ENCODE measurements at places on chromosomes 13 and 19. TPM values are rescaled to one million over a fixed set of nuclear protein-coding genes. Genes with fewer than 3 reads are reported as not detected.

GRCh38 chr19:38718747-38719543 lies 25.3 kb downstream of the CAPN12 start:
- H3K27me3 ChIP-seq, result no peaks in the 10 kb centered on the region
- DNase-seq, result peak; percentile 44
- H3K4me3 ChIP-seq, result no peak overlapping the region
- no peak overlapping the region for H3K27ac ChIP-seq

GRCh38 chr19:15368798-15369593 lies 10.6 kb downstream of the AKAP8 start:
- H3K27me3 ChIP-seq, result no peaks in the 10 kb centered on the region
- DNase-seq, result no peak
- no peak overlapping the region for H3K4me3 ChIP-seq

DNA sequence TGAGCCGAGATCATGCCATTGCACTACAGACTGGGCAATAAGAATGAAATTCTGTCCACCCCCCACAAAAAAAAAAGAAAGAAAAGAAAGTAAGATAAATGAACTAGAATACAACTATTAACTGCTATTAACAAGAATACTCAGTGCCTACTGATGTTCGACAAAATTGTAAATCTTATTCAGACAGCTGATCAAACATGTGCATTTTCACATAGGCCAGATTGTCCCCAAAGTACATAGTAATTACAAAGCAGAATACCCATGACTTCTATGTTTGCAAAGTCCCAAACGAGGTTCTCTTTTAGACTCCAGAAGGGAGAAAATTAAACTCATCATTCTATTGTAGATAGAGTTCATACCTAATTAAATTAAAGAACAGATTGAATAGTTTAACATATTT lies 113.4 kb downstream of the UFM1 start:
- H3K27ac ChIP-seq, result no peak overlapping the region
- no peaks in the 10 kb centered on the region for H3K36me3 ChIP-seq

- peaks cover 30% of the 10 kb centered on the region for H3K27me3 ChIP-seq
- H3K4me1 ChIP-seq, result peaks cover 3% of the 10 kb centered on the region
- H3K36me3 ChIP-seq, result no peaks in the 10 kb centered on the region
- no peak for DNase-seq
- H3K4me3 ChIP-seq, result no peak within 1 kb of the TSS
- no peak within 1 kb of the TSS for H3K27ac ChIP-seq
Measured at GRCh38 chr19:45160870-45161737, at the start of gene NKPD1. TSS of gene NKPD1 (minus strand) at chr19:45160982. CDS start at chr19:45160150, 832 bp downstream.

DNA sequence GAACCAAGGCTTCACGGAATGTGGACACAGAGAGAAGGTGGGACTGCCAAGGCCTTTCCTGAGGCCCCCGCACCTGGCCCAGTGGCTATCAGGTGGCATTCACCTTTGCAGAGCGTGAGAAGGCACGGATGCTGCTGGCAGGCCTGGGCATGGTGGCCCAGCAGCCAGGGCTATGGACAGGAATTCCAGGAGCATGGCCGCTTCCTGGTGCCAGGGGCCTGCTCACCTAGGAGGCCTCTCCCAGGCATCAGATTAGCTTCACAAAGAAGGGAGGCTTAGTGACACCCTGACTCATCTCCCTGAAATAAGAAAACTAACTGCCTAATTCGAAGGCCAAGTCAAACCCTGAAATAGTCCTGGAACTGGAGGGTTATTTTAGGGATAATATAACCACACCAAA lies 155.8 kb downstream of the TEX29 start:
- no peaks in the 10 kb centered on the region for H3K36me3 ChIP-seq
- no peak overlapping the region for H3K4me3 ChIP-seq
- no peak for DNase-seq
- no peaks in the 10 kb centered on the region for H3K4me1 ChIP-seq
- no peaks in the 10 kb centered on the region for H3K27me3 ChIP-seq

- H3K4me1 ChIP-seq, result peaks cover 9% of the 10 kb centered on the region
- no peaks in the 10 kb centered on the region for H3K27me3 ChIP-seq
- no peak overlapping the region for H3K4me3 ChIP-seq
- no peak overlapping the region for H3K27ac ChIP-seq
- no peaks in the 10 kb centered on the region for H3K36me3 ChIP-seq
Measured at GRCh38 chr13:51282322-51282721, 57.2 kb upstream of the SERPINE3 start.

GRCh38 chr19:16025108-16026101 lies 50.9 kb upstream of the TPM4 start:
- no peak overlapping the region for H3K4me3 ChIP-seq
- peak; percentile 36 for DNase-seq
- H3K36me3 ChIP-seq, result no peaks in the 10 kb centered on the region
- H3K27me3 ChIP-seq, result no peaks in the 10 kb centered on the region

- no peak for DNase-seq
- no peaks in the 10 kb centered on the region for H3K27me3 ChIP-seq
- H3K4me1 ChIP-seq, result no peaks in the 10 kb centered on the region
- H3K27ac ChIP-seq, result no peak overlapping the region
Measured at GRCh38 chr19:58429745-58430144, 10.2 kb downstream of the ZNF132 start.

DNA sequence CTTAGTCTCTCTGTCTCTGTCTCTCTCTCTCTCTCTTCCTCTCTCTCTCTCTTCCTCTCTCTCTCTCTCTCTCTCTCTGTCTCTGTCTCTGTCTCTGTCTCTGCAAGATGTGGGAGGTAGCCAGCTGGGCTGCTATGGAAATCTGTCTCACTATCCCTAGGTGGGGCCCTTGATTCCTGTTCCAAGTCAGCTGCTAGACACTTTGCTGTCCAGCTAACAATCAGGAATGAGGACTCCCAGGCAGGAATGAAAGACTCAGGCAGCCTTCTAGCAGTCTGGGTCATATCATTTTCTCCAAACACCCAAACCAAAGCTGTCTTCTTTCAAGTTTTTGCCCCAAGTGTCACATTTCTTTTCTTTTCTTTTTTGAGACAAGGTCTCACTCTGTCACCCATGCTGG lies 23.2 kb downstream of the CATSPERD start:
- no peak overlapping the region for H3K4me3 ChIP-seq
- no peaks in the 10 kb centered on the region for H3K4me1 ChIP-seq
- H3K27me3 ChIP-seq, result no peaks in the 10 kb centered on the region
- DNase-seq, result no peak

- H3K4me1 ChIP-seq, result peaks cover 33% of the 10 kb centered on the region
Measured at GRCh38 chr19:5114727-5115126, 145.8 kb downstream of the KDM4B start.

DNA sequence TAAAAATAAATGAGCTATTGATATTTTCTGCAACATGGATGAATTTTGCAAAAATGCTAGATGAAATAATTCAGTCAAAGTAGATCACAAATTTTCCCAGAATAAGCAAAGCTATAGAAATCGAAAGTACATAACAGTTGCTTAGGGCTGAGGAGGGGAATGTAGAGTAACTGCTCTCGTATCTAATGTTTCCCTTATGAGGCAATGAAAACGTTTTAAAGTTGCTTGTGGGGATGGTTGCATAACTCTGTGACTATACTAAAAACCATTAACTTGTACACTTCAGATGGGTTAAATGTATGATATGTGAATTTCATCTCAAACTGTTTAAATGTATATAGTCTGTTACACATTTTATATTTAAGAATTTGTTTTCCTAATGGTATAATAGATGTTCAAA lies 231.7 kb downstream of the GGACT start:
- H3K27ac ChIP-seq, result no peak overlapping the region
- H3K4me1 ChIP-seq, result no peaks in the 10 kb centered on the region
- no peak for DNase-seq
- no peaks in the 10 kb centered on the region for H3K36me3 ChIP-seq

DNA sequence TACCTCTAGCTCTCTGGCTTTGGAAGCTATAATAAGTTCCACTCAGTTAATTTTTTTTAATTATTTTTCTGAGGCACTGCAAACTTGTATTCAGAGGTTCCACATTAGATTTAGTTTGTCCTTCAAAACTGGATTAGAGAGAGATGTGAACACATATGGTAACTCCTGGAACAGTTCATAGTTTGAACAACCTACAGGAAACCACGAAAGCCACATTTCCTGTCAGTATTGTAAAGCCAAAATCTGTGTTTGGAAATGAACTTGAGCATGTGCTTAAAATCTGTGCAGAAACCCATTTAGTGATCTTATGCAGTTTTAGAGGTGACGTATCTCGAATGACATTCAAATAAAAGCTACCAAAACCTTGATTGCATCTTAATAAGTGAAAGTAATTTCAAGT lies 1952.0 kb downstream of the OLFM4 start:
- no peaks in the 10 kb centered on the region for H3K27me3 ChIP-seq
- H3K27ac ChIP-seq, result no peak overlapping the region
- no peaks in the 10 kb centered on the region for H3K4me1 ChIP-seq
- no peaks in the 10 kb centered on the region for H3K36me3 ChIP-seq
- no peak for DNase-seq
- no peak overlapping the region for H3K4me3 ChIP-seq

DNA sequence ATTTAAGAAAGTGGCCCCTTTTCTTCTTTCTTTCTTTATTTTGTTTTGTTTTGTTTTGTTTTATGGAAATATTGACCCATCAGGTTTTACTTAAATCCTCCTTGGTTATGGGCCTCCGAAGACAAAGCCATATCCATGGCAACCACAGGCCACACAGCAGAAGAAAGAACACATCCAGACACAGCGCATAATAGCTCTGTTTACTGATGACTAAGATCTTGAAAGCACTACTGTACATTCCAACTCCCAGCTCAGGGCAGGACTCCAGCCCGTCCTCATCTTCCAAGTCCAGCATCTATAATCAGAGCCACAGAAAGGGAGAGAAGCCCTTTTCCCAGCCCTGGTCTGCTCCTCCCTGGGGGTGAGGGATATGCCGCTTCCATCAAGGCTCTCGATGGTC lies 84.3 kb downstream of the NUFIP1 start:
- DNase-seq, result no peak
- H3K4me3 ChIP-seq, result no peak overlapping the region
- peaks cover 31% of the 10 kb centered on the region for H3K4me1 ChIP-seq
- no peak overlapping the region for H3K27ac ChIP-seq
- no peaks in the 10 kb centered on the region for H3K27me3 ChIP-seq

GRCh38 chr19:16418597-16418962 lies 53.2 kb downstream of the EPS15L1 start:
- H3K4me1 ChIP-seq, result no peaks in the 10 kb centered on the region
- H3K27me3 ChIP-seq, result no peaks in the 10 kb centered on the region
- DNase-seq, result peak; percentile 19
- no peak overlapping the region for H3K27ac ChIP-seq
- no peaks in the 10 kb centered on the region for H3K36me3 ChIP-seq
- no peak overlapping the region for H3K4me3 ChIP-seq

GRCh38 chr13:91595677-91596076 lies 197.3 kb downstream of the GPC5 start:
- H3K4me3 ChIP-seq, result no peak overlapping the region
- DNase-seq, result no peak
- H3K4me1 ChIP-seq, result no peaks in the 10 kb centered on the region

DNA sequence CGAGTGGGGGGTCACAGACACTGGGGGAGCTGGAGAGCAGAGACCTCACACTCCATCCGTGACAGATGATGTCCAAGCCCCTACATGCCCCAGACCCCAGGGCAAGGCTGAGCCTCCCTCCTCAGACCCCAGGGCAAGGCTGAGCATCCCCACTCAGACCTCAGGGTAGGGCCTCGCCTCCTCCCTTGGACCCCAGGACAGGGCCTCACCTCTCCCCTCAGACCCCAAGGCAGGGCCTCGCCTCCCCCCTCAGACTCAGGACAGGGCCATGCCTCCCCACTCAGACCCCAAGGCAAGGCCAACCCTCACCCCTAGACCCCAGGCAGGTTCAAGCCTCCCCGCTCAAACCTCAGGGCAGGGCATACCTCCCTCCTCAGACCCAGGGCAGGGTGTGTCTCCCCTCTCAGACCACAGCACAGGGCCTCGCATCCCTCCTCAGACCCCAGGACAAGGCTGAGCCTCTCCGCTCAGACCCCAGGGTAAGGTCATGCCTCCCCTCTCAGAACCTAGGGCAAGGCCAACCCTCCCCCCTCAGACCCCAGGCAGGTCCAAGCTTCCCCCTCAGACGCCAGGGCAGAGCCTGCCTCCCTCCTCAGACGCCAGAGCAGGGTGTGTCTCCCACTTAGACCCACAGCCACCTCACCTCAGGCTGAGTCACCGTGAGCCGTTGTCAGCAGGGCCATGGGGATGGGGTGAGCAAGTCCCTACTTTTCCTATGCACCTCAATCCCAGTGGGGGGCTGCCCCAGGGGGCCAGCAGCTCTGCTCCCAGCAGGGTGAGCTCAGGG lies 1.7 kb upstream of the S1PR4 start:
- no peak for DNase-seq
- H3K36me3 ChIP-seq, result no peaks in the 10 kb centered on the region
- H3K27me3 ChIP-seq, result no peaks in the 10 kb centered on the region

- no peak overlapping the region for H3K27ac ChIP-seq
- H3K4me3 ChIP-seq, result no peak overlapping the region
- H3K27me3 ChIP-seq, result no peaks in the 10 kb centered on the region
- no peaks in the 10 kb centered on the region for H3K36me3 ChIP-seq
Measured at GRCh38 chr13:67036699-67037457, 193.3 kb downstream of the PCDH9 start.

DNA sequence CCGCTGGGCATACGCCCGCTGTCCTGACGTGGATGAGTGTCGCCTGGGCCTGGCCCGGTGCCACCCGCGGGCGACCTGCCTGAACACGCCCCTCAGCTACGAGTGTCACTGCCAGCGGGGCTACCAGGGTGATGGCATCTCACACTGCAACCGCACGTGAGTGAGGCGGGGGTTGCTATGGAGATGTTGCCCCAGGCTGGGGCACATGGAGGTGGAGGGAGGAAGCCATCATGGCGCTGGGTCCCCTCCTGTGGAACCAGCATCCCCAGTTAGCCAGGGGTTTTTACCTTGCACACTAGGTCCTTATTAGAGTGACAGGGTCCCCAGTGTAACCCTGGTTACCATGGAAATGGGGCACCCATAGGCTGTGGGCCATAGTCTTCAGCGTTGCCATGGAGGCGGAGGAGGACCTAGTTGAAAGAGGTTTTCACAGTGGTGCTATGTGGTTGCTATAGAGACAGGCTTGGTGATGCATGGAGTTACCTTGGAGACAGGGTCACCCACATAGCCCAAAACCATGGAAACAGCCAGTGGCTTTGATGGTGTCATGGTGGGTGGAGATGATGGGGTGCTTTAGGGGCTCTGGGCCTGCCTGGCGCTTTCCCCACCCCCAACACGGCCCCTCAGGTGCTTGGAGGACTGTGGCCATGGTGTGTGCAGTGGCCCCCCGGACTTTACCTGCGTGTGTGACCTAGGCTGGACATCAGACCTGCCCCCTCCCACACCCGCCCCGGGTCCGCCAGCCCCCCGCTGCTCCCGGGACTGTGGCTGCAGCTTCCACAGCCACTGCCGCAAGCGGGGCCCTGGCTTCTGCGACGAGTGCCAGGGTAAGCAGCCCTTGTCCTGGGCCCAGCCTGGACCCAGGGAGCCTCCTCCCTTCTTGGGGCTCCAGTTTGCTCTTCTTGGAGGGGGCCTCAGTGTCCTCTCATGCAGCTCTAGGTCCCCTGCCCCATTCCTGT lies 27.1 kb downstream of the MEGF8 start:
- H3K4me3 ChIP-seq, result no peak overlapping the region
- peak; percentile 14 for DNase-seq
- H3K4me1 ChIP-seq, result no peaks in the 10 kb centered on the region
- no peak overlapping the region for H3K27ac ChIP-seq
- no peaks in the 10 kb centered on the region for H3K36me3 ChIP-seq

- H3K36me3 ChIP-seq, result no peaks in the 10 kb centered on the region
- no peaks in the 10 kb centered on the region for H3K4me1 ChIP-seq
- no peaks in the 10 kb centered on the region for H3K27me3 ChIP-seq
- DNase-seq, result no peak
- H3K4me3 ChIP-seq, result no peak overlapping the region
- no peak overlapping the region for H3K27ac ChIP-seq
Measured at GRCh38 chr13:47859165-47859564, 141.9 kb downstream of the SUCLA2 start.

Gene KIR3DL2
- not detected for total RNA-seq

Gene SYCN
- total RNA-seq, result not detected

Gene SCGB2B2
- total RNA-seq, result not detected

Gene PODNL1
- total RNA-seq, result not detected

Gene ITGBL1
- not detected for total RNA-seq

Gene EDNRB
- total RNA-seq, result 2.2 TPM

Gene SMG9
- total RNA-seq, result 33.1 TPM

All from neural progenitor cell (in vitro differentiated cells).